Activated gamma-delta T cell treated with Interleukin-2 at 50 U/mL for 16 hours (primary cell): ENCODE measurements at places on chromosomes 12 and 14.

- no peak for DNase-seq
These were observed 35.8 kb downstream of the PPFIA2 start for GRCh38 chr12:81723361-81723760.

DNA sequence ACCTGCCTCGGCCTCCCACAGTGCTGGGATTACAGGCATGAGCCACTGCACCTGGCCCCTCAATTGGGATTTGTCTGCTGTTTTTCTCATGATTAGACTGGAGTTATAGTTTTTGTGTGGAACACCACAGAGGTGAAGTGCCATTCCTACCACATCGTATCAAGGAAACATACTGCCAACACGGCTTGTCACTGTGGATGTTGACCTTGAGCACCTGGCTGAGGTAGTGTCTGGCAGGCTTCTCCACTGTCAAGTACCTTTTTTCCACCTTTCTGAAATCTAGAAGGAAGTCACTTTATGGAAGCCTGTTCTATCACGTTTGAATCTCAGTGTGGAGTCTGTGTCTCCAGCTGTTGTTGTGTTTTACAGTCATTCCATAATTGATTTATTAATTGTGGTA, 21.4 kb upstream of the SEL1L start:
- DNase-seq, result no peak

- DNase-seq, result peak; percentile 36
These were observed 1.0 kb downstream of the ATXN7L3B start for GRCh38 chr12:74538491-74539258.

GRCh38 chr12:45969084-45969483, 21.3 kb downstream of the SCAF11 start:
- no peak for DNase-seq

GRCh38 chr14:89011355-89012281, 187.2 kb downstream of the TTC8 start:
- no peak for DNase-seq

DNA sequence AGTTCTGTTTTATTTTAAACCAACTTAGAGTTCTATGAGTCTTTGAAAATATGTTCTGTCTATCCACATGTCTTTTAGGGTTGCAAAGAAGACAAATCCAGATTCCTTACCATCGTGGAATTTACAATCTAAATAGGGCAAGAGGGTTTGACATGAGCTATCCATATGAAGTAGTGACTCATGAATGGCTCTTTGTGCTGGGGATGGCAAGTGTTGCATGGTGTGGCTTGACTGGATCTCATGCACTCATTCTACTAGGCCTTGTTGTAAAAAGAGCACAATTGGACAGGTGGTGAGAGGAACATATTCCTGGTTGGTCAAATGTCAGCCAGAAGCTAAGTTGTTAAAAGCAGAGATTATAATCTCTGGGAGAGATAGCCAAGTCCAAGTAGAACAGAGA, 509.1 kb downstream of the DIO2 start:
- no peak for DNase-seq

GRCh38 chr14:75521415-75522199, 662 bp upstream of the BATF start:
- DNase-seq, result no peak

GRCh38 chr14:66772146-66772545, 264.2 kb downstream of the GPHN start:
- DNase-seq, result no peak

GRCh38 chr12:92234533-92234932, 88.9 kb upstream of the BTG1 start:
- no peak for DNase-seq

- DNase-seq, result no peak
These were observed 96.1 kb downstream of the TMEM121 start for GRCh38 chr14:105622329-105622955.

DNA sequence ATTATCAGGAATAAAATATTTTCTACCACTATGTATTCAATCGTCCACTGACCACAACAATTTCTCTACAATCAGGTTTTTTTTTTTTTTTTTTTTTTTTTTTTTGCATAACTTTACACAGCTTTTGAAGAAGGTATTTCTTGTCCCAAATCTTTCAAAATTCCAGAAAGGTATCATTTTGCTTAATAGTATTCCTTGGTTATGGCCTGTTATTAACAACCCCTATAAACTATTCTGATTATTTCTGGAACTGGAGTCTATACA, 145.3 kb downstream of the ALX1 start:
- no peak for DNase-seq

DNA sequence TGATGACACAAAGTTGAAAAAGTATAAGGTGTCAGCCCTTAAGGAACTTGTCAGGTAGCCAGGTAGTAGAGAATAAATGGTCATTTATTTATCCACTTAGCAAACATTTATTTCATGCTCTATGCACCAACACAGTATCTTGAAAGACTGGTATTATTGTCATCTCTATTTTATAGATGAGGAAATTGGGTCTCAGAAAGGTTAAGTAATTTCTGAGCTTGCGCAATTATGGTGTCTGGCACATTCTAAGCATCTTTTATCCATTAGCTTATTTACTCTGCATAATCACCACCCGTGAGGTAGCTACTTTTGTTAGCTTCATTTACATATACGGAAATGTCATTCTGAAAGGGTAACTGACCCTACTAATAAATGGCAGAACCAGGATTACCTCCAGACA, 2.5 kb upstream of the UTP20 start:
- no peak for DNase-seq
